ENCODE measurements at places on chromosomes 7 and 10. TPM values are rescaled to one million over a fixed set of nuclear protein-coding genes. Genes with fewer than 3 reads are reported as not detected.

Gene PILRA
- 1.5 TPM for total RNA-seq

Gene ABCC2
- 132 TPM for total RNA-seq

Gene PTPRZ1
- 0.28 TPM for total RNA-seq

Gene SLIT1
- total RNA-seq, result not detected

Gene ELAPOR2
- total RNA-seq, result 11.0 TPM

DNA sequence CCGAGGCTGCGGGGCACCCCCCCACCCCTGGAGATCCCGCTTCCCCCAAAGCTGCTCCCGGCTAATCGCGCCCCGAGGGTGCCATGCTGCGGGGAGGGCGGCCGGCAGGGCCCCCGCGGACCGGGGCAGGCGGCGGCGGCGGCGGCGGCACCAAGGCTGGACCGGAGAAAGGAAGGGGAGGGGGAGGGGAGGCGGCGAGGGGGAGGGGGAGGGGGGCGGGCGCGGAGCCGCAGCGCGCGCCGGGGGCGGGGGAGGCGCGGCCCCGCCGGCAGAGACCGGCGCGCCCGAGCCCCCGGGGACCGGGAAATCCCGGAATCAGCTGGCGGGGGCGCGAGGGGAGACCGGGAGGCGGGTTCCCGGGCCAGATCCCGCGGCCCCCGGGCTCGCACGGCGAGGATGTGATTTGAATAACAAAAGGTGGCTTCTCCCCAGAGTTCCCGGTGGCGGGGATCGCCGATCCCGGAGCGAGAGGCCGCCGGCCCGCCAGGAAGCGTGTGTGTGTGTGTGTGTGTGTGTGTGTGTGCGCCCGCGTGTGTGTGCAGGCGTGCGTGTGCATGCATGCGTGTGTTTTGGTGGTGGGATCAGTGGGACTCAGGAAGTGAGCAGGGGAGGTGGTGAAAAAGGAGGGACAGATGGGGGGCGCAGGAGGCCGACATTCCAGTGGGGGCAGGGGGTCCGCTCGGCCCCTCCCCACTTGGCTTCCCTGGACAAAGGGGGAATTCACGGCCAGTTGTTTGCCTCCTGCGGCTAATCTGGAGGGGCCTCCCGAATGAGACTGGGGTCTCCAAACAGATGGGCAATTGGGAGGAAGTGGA is 99.5 kb downstream of the HIP1 start:
- H3K27ac ChIP-seq, result no peak overlapping the region
- 0 out of 2 replicates have a peak, but pooled peaks cover 8% of the 10 kb centered on the region for H3K4me1 ChIP-seq
- no peaks in the 10 kb centered on the region for H3K36me3 ChIP-seq

- H3K27ac ChIP-seq, result no peak overlapping the region
- H3K36me3 ChIP-seq, result no peaks in the 10 kb centered on the region
- no peak overlapping the region for H3K4me3 ChIP-seq
- DNase-seq, result peak; percentile 1
- H3K4me1 ChIP-seq, result no peaks in the 10 kb centered on the region
Observed at GRCh38 chr10:117477961-117478670, 64.4 kb upstream of the EMX2 start.

- H3K36me3 ChIP-seq, result no peaks in the 10 kb centered on the region
- no peaks in the 10 kb centered on the region for H3K4me1 ChIP-seq
- H3K27me3 ChIP-seq, result peaks cover 84% of the 10 kb centered on the region
- H3K4me3 ChIP-seq, result no peak overlapping the region
Observed at GRCh38 chr7:157737151-157738065, 400.6 kb downstream of the DNAJB6 start.

DNA sequence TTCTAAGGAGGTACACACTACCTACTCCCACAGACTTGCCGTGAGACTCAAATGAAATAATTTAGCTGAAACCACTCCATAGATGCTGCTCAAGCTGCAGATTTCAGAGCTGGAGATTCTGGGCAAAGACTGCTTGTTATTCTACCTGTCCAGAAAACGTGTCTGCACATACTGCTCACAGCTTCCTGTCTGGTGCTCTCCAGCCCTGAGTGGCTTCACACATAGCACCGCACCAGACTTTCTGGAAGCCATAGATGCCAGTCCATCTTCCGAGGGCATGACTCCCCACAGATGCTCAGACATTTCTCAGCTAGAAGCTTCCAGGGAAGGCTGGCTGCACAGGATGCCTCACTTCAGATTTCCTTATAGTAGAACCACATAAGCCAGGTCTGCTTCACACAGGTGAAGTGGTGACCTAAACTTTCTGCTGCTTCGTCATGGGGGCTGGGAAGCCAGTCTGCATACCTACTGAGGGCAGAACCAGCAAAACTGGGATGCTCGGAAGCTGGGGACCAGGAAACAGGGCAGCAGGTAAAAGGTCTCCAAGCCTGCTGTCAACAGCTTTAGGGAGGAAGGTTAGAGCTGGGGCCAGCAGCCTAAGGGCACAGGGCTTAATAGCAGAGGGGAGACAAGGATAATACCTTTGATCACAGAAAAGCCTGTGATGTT is 18.2 kb downstream of the CCDC6 start:
- no peaks in the 10 kb centered on the region for H3K27me3 ChIP-seq
- no peaks in the 10 kb centered on the region for H3K4me1 ChIP-seq
- no peak overlapping the region for H3K4me3 ChIP-seq
- H3K27ac ChIP-seq, result no peak overlapping the region
- H3K36me3 ChIP-seq, result peaks cover 9% of the 10 kb centered on the region
- peak; percentile 43 for DNase-seq

- no peaks in the 10 kb centered on the region for H3K27me3 ChIP-seq
- DNase-seq, result no peak
- H3K4me1 ChIP-seq, result 0 out of 2 replicates have a peak, but pooled peaks cover 5% of the 10 kb centered on the region
- H3K36me3 ChIP-seq, result no peaks in the 10 kb centered on the region
Observed at GRCh38 chr7:2670171-2670570, 17.8 kb upstream of the AMZ1 start.

GRCh38 chr7:12570534-12571461 is at the start of gene SCIN:
TSS of gene SCIN (plus strand) at chr7:12570720. CDS start at chr7:12570787, 67 bp downstream.
- peak; percentile 55 for DNase-seq
- peaks cover 22% of the 10 kb centered on the region for H3K4me1 ChIP-seq
- no peaks in the 10 kb centered on the region for H3K36me3 ChIP-seq
- no peak within 1 kb of the TSS for H3K27ac ChIP-seq

- H3K27ac ChIP-seq, result no peak overlapping the region
- DNase-seq, result no peak
- H3K4me3 ChIP-seq, result no peak overlapping the region
- H3K36me3 ChIP-seq, result no peaks in the 10 kb centered on the region
- H3K27me3 ChIP-seq, result no peaks in the 10 kb centered on the region
Observed at GRCh38 chr7:121105262-121105661, 116.8 kb downstream of the CPED1 start.

DNA sequence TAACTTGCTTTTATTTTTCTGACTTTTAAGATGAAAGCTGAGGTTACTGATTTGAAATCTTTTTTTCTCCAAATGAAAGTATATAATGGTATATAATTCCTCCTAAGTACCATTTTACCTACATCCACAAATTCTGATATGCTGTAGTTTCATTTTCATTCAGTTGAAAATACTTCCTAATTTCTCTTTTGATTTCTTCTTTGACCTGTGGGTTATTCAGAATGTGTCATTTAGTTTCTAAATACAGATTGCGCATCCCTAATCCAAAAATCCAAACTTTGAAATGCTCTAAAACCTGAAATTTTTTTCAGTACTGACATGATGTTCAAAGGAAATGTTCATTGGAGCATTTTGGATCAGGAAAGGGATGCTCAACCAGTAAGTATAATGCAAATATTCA is 168.7 kb downstream of the CELF2 start:
- no peak overlapping the region for H3K27ac ChIP-seq
- no peak for DNase-seq
- no peaks in the 10 kb centered on the region for H3K36me3 ChIP-seq
- H3K27me3 ChIP-seq, result peaks cover 28% of the 10 kb centered on the region
- no peak overlapping the region for H3K4me3 ChIP-seq
- H3K4me1 ChIP-seq, result no peaks in the 10 kb centered on the region

- 0 out of 2 replicates have a peak, but pooled peaks cover 3% of the 10 kb centered on the region for H3K36me3 ChIP-seq
- peaks cover 12% of the 10 kb centered on the region for H3K4me1 ChIP-seq
- DNase-seq, result no peak
- peaks cover 5% of the 10 kb centered on the region for H3K27me3 ChIP-seq
Observed at GRCh38 chr10:43576580-43576979, 2.2 kb upstream of the ZNF239 start.

GRCh38 chr10:28644647-28645046 is 32.7 kb upstream of the BAMBI start:
- H3K4me3 ChIP-seq, result no peak overlapping the region
- no peak for DNase-seq
- H3K36me3 ChIP-seq, result no peaks in the 10 kb centered on the region
- H3K27ac ChIP-seq, result no peak overlapping the region
- peaks cover 4% of the 10 kb centered on the region for H3K27me3 ChIP-seq

GRCh38 chr10:1137499-1138163 is 81.4 kb downstream of the WDR37 start:
- no peaks in the 10 kb centered on the region for H3K36me3 ChIP-seq
- H3K4me3 ChIP-seq, result no peak overlapping the region
- H3K27me3 ChIP-seq, result peaks cover 41% of the 10 kb centered on the region

DNA sequence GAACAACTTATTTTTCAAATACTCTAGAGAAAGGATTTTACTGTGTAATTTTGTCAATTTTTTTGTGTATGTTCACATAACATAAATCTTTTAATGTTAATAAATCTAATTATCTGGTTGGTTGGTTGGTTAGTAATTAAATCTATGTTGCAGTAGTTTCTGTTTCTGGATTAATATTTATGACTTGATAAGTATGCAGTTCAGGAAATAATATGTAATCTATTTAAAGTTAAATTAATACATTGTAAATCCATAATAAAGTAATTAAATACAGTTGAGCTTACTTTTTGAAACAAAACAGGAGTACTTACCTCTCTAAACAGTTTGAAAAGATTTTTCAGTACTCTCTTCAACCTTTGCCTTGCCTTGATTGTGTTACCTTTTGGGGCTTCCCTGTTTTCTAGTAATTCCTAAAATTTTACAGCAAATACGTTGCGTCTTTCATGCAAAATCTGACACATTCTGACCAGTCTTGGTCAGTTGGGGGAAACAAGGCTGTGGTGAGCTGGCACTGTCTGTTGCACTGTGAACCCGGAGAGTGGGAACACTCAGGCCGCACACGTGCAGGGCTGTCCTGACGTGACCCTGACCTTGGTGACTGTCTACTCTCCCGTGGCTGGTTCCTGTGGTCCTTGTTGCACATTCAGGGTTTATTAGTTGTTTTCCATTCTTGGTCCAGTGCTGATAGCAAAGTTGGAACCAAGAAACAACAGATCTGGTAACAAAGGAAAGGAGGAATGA is 45.6 kb upstream of the FGL2 start:
- no peak for DNase-seq
- H3K4me1 ChIP-seq, result no peaks in the 10 kb centered on the region
- H3K36me3 ChIP-seq, result no peaks in the 10 kb centered on the region

- H3K27me3 ChIP-seq, result no peaks in the 10 kb centered on the region
- no peak overlapping the region for H3K27ac ChIP-seq
- H3K4me1 ChIP-seq, result no peaks in the 10 kb centered on the region
- DNase-seq, result peak; percentile 11
Observed at GRCh38 chr10:124534231-124534798, 72.7 kb downstream of the LHPP start.

- DNase-seq, result no peak
- H3K27me3 ChIP-seq, result no peaks in the 10 kb centered on the region
- no peaks in the 10 kb centered on the region for H3K36me3 ChIP-seq
- H3K4me3 ChIP-seq, result no peak overlapping the region
Observed at GRCh38 chr7:135711139-135711469, 16.9 kb downstream of the SLC13A4 start.

DNA sequence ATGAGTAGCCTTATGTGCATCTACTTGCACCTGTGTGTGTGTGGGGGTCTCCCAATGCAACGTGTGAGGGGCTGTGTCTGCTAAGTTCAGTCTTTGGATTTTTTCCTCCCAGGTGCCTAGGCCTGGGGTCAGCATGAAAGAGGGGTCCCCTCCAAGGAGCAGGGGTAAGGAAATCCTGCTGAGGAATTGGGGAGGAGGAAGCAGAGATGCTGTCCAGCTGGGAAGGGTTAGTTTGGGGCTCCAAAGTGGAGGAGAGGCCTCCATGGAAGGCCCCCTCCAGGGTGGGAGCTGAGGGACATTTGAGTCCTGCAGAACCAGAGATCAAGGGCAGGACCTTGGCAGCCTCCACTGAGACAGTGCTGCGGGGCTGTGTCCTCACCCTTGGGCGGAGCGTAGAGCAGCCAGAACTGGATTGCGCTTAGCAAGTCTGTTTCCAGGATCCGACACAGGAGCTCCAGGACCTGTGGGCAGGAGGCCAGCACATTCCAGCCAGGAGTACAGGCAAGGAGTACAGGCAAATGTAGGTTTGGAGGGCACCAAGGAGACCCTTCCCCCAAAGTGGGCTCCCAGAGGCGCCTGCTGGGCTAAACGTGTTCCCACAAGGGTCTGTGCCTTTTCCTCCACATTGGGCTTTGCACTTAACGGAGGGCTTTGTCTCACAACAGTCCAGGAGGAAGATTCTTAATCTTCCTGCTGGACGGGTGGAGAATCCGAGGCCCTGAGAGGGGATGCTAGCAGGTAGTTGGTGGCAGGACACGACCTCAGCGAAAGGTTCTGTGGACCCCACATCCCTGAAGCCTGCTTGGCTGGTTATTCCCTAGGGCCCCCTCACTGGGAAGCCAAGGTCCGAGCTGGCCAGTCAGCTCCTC is 10.1 kb downstream of the TBATA start:
- no peak overlapping the region for H3K27ac ChIP-seq
- H3K27me3 ChIP-seq, result no peaks in the 10 kb centered on the region
- peaks cover 27% of the 10 kb centered on the region for H3K4me1 ChIP-seq
- H3K4me3 ChIP-seq, result no peak overlapping the region

GRCh38 chr7:106553446-106553836 is 107.5 kb downstream of the CCDC71L start:
- no peak overlapping the region for H3K27ac ChIP-seq
- H3K4me3 ChIP-seq, result no peak overlapping the region
- H3K36me3 ChIP-seq, result no peaks in the 10 kb centered on the region
- no peaks in the 10 kb centered on the region for H3K27me3 ChIP-seq

DNA sequence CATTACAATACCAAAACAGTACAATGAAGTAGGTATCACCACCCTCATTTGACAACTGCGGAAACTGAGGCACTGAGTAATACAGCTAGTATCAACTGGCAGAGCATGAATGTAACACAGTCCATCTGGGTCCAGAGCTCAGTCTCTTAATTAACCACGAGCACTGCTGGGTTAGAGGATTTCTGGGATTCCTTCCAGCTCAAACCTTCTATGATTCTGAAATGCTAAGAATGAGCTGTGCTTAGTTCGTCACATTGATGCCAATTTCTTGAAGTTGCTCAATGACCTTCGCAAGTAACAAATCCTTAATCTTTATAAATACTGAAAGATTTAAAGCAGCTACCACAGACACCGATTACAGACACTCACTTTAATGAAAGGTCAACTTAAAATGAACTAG is 62.5 kb downstream of the SGMS1 start:
- no peak overlapping the region for H3K27ac ChIP-seq
- no peaks in the 10 kb centered on the region for H3K36me3 ChIP-seq
- peaks cover 9% of the 10 kb centered on the region for H3K4me1 ChIP-seq
- DNase-seq, result no peak
- H3K27me3 ChIP-seq, result no peaks in the 10 kb centered on the region

GRCh38 chr7:75732764-75733630 is 5.7 kb downstream of the HIP1 start:
- no peak overlapping the region for H3K27ac ChIP-seq
- H3K4me1 ChIP-seq, result peaks cover 11% of the 10 kb centered on the region
- H3K27me3 ChIP-seq, result no peaks in the 10 kb centered on the region
- no peaks in the 10 kb centered on the region for H3K36me3 ChIP-seq
- H3K4me3 ChIP-seq, result no peak overlapping the region
- no peak for DNase-seq

GRCh38 chr7:51224811-51225595 is 91.6 kb downstream of the COBL start:
- no peak overlapping the region for H3K27ac ChIP-seq
- peak; percentile 72 for DNase-seq
- H3K36me3 ChIP-seq, result no peaks in the 10 kb centered on the region
- peaks cover 18% of the 10 kb centered on the region for H3K4me1 ChIP-seq

- no peak overlapping the region for H3K4me3 ChIP-seq
- no peaks in the 10 kb centered on the region for H3K27me3 ChIP-seq
- no peaks in the 10 kb centered on the region for H3K4me1 ChIP-seq
Observed at GRCh38 chr10:114881417-114881816, 56.6 kb upstream of the TRUB1 start.
